T1000 (cell line): ENCODE measurements at places on chromosomes 11 and 22.

DNA sequence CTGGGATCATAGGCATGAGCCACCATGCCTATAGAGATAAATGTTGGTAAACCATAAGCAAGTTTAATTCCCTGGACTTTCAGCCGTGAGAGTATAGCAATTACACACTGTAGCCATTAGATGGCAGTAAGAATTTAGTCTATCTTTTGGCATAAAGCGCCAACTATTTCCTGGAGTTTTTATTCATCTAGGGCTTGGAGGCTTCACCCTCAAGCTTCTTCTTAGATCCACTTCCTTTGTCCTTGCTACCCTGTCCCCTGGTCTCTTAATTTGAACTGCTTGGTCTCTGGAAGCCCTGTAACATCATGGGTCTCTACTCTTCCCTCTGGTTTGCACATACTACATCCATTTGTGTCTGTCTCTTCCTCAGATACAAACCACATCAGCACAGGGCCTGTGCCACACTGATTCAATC lies 38.2 kb downstream of the OR10A6 start:
- no peak for DNase-seq

DNA sequence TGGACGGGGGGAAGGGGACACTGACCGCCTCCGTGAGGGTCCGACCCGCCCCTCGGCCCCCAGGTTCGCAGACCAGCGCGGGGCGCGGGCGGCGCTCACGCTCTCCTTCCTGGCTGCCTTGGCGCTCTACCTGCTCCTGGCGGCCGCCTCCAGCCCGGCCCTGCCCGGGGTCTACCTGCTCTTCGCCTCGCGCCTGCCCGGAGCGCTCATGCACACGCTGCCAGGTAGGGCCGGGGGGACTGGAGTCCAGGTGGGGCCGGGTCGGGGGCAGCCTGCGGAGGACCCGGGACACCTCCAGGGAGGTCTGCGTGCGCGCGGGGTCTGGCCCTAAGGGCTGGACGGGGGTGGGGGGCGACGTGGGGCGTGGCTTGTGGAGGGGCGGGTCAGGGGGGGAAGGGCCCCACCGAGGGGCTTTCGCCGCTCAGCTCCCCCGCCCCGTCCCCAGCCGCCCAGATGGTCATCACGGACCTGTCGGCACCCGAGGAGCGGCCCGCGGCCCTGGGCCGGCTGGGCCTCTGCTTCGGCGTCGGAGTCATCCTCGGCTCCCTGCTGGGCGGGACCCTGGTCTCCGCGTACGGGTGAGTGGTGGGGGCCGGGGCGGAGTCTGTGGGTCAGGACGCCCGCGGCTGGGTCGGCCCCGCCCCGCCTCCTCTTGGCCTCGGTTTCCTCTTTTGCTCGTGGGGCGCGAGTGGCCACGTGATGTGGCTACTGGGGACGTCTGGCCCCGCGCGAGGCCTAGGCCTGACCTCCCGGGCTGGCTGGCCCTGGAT lies 19.9 kb downstream of the PHLDA2 start:
- DNase-seq, result no peak

DNA sequence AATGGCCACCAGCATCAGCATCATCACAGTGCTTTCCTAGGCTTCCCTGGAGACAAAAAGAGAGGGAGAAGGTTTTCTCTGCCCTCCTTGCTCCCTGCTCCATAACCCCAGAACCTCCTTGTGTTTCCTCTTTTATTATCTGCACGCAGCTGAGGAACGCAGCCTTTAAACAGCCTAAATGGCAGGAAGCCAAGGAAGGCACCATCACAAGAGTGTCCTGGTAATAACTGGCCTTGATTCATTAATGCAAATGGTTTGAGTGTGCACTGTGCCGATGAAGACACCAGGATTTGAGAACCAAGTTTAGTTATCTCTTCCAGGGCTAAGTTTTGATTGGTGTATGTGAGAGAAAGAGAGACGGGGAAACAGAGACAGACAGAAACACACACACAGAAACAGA lies 29.4 kb upstream of the DRD2 start:
- no peak for DNase-seq

GRCh38 chr11:66920978-66921784 lies 37.0 kb downstream of the PC start:
- no peak for DNase-seq

GRCh38 chr11:72326151-72326848 lies 82.3 kb upstream of the PHOX2A start:
- no peak for DNase-seq

GRCh38 chr11:29773656-29774264 lies 243.1 kb downstream of the KCNA4 start:
- no peak for DNase-seq

GRCh38 chr11:130629039-130629438 lies 180.6 kb downstream of the ADAMTS15 start:
- no peak for DNase-seq

DNA sequence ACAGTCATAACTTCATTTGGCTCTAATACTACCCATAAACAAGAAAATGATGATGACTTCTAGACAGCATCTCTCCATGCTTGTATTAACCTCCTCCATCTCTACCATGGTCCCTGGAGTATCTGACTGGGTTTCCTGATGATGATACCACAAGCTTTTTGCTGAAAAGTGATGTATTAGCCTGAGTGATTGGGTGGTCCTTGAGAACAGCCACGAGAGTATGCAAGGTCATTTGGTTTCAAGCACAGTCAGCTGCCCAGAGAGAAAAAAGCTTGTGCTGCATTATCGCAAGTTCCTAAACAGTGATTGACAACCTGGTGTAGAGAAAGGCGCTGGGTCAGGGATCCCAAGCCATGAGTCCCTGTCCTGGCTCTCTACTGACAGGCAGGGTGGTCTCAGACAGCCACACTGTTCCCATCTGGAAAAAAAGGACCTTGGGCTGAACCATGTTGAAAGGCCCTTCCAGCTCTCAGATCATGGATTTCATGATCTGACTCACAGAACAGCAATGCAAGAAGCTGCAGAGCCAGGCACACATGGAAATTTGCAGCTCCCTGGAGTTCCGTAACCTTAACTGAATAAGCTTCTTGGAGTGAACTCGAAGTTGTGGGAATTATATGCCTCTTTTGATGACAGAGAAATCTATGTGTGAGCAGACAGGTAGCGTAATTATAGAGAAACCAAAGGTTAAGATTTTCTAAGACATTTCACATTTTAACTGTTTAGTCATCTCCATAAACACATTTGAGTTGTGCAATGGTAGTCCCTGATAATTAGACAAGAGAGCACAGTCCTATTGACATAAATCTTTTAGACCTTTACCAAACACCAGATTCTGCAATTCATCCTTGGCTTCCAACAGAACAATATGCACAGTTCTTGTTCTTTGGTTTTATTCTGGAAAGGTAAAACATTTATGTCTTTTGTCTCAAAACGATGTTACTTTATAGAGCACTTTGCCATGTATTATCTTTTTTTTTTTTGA lies 54.1 kb upstream of the UBASH3B start:
- no peak for DNase-seq

DNA sequence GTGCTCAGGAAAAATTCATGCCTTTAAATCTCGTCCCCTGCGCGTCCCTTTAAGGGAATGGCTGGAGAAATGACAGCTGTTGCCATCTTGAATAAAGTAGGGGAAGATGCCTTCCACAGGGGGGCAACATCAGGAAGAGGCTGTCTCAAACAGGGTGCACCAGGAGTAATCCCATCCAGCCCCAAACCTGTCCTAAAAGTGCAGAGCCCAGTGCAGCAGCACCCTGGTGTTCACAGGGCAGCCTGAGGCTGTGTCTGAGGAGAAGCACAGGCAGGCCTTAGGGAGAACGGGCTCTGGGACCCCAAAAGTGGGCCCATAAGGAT lies 10.8 kb upstream of the C11orf96 start:
- DNase-seq, result no peak

DNA sequence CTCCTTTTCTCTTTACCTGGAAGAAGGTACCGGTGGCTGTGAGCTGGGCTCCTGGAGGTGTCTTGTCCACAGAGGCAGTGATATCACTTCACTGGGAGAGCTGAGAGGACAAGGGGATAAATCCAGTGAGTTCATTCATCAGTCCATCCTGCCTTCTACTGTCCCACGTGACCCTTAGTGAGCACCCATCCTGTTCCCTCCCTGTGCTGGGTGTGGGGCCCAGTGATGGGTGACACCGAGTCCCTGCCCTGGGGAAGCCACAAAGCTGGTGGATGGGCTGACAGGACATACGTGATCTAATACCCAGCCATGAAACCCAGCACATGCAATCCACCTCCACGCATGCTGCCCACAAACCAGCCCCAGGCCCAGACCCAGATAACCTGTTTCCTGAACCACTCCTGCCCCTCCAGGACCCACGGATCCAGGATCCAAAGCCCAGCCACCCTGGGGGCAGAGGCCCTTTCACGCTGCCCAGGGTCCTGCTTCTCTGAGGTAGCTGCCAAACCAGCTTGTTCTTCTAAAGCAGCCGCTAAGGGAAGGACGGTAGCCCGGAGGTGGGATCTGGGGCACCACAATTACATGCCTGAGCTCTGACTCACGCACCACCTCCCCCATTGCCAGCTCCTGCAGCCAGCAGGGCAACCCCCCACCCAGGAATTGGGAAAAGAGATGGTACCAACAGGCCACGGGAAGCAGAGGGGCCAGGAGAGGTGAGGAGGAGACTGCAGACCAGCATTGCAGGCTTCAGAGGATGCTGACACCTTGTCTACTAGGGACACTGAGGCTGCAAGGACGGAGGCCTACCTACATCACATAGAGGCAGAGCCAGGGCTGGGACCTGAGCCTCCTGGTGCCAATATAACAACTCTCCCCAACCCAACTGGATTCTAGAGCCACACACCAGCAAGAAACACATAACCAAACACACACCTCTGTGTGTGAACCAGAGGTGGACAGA lies 35.2 kb downstream of the GDPD5 start:
- no peak for DNase-seq

GRCh38 chr11:64124147-64124546 lies 41.8 kb downstream of the MACROD1 start:
- DNase-seq, result no peak

GRCh38 chr11:76850815-76851214 lies 9.9 kb upstream of the ACER3 start:
- no peak for DNase-seq

GRCh38 chr11:101445761-101446160 lies 138.0 kb downstream of the TRPC6 start:
- no peak for DNase-seq

DNA sequence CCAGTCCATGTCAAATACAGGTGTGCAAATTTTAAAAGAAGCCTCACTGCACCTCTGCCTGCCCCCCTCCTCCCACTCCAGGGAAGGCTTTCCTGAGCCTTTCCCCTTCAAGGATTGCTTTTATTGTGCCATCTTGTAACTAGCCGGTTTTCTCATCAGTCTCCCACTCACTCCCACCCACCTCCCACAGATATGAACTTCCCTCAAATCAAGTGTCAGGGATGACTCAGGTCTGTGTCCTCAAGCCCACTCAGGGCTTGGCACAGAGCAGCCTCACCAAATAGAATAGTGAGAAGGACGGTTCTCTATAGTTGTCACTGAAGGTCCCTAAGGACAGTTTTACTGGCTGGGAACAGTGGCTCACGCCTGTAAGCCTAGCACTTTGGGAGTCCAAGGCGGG lies 43.0 kb downstream of the THAP12 start:
- DNase-seq, result no peak
